ENCODE measurements at places on chromosomes 11 and 22. TPM values are rescaled to one million over a fixed set of nuclear protein-coding genes. Genes with fewer than 3 reads are reported as not detected.

Gene NCR3LG1
- total RNA-seq: 8.2 TPM

Gene PDE3B
- total RNA-seq: 7.5 TPM

Gene GAL3ST3
- total RNA-seq: 0.78 TPM

Gene LRP4
- 14.5 TPM for total RNA-seq

Gene CARD18
- total RNA-seq: not detected

Gene HPX
- total RNA-seq: 5.2 TPM

Gene BTG4
- not detected for total RNA-seq

Gene METTL15
- total RNA-seq: 11.4 TPM

Gene MPPED2
- total RNA-seq: 5.6 TPM

All from mucosa of gallbladder (tissue), 1 donor.